Stimulated activated CD8-positive, alpha-beta memory T cell treated with anti-CD3 and anti-CD28 coated beads, Interleukin-7, amount 100 ng/mL, for 4 hours (primary cell): ENCODE measurements at places on chromosomes 11 and 22.

DNA sequence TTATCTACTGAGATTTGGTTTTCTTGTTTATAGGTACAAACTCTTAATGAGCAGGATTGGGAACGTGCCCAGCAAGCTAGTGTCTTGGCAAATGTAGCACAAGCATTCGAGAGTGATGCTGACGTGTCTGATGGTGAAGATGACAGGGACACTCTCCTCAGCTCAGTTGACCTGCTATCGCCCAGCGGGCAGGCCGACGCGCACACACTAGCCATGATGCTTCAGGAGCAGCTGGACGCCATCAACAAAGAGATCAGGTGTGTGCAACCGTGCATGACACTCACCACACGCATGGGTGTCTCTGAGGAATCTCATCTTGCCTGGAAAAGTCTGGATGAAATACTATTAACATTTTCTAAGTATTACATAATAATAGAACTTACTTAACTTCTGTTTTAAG, 54.7 kb upstream of the CTTN start:
- DNase-seq = no peak

- DNase-seq = no peak
Measured at GRCh38 chr22:32473388-32473952, 1.1 kb upstream of the FBXO7 start.

- no peak for DNase-seq
Measured at GRCh38 chr11:69984457-69985261, 93.5 kb upstream of the ANO1 start.

GRCh38 chr11:113952588-113952987, 22.3 kb upstream of the HTR3A start:
- no peak for DNase-seq

DNA sequence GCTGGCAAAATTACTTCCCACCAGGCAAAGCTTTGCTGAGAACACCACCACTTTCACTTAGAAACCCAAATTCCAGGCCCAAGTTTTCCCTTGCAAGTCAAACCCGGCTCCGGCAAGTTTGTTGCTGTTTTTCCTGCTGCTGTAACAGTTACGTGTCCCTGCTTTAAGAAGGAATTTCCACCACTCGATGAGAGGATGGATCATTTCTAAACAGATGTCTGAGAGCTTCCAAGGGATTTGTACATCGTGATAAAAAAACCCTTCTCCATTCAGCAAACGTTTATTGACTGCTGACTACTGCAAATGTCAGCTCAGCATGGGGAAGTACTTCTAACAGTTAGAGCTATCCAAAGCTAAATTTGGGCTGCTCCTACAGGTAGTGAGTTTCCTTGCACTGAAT, 19.7 kb downstream of the P2RX3 start:
- no peak for DNase-seq

- no peak for DNase-seq
Measured at GRCh38 chr22:32932176-32932575, 126.0 kb downstream of the SYN3 start.

DNA sequence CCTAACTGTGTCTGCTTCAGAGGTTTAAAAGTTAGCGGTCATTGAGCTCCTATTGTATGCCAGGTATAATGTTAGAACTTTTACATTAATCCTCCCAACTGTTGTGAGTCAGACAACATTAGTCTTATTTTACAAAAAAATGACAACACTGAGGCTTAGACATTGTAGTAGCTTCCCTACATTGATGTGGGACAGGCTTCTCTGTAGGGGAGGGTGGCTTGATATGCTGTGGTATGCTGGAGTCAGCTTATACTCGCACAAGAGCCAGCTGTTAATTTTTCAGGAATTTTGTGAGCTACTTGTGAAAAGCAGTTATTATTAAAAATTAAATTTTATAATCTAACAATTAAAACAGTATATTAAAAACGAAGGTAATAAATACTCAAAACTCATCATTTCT, 64.8 kb upstream of the NAV2 start:
- DNase-seq = no peak

- DNase-seq = no peak
Measured at GRCh38 chr11:65491614-65492386, 7.0 kb upstream of the MALAT1 start.

- no peak for DNase-seq
Measured at GRCh38 chr22:47406180-47406834, 643.9 kb downstream of the TBC1D22A start.

GRCh38 chr11:59859673-59860072, 6.6 kb downstream of the TCN1 start:
- DNase-seq = no peak

DNA sequence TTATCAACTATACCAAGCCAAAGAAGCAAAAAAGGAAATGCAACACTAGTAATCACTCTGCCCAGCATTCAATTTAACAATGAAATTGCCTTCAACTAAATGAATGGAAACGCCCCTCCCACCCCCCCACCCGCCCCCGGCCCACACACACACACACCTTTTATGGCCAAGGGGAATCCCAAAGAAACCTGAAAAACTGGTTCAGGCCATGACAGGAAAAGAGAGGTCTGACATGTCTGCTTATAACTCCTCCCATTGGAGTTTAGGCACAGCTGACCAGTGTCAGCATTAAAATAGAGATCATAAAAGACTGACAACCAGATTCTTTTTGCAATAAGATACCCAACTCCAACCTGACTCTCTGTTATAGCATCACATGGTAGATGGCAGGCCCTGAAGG, 42.6 kb downstream of the ACER3 start:
- DNase-seq = no peak

GRCh38 chr11:33880979-33881378, 10.9 kb downstream of the LMO2 start:
- no peak for DNase-seq
